Activated CD8-positive, alpha-beta T cell treated with anti-CD3 and anti-CD28 coated beads for 36 hours (primary cell): ENCODE measurements at places on chromosomes 12 and 14. TPM values are rescaled to one million over a fixed set of nuclear protein-coding genes. Genes with fewer than 3 reads are reported as not detected.
A peak's percentile ranks its signal among the peaks of the same experiment; 100 is the strongest.

Gene GCH1
- 35.4 TPM for total RNA-seq

GRCh38 chr12:21337453-21337852 lies 2.7 kb upstream of the SLCO1A2 start:
- no peak for DNase-seq
- no peaks in the 10 kb centered on the region for H3K36me3 ChIP-seq
- no peak overlapping the region for H3K27ac ChIP-seq

DNA sequence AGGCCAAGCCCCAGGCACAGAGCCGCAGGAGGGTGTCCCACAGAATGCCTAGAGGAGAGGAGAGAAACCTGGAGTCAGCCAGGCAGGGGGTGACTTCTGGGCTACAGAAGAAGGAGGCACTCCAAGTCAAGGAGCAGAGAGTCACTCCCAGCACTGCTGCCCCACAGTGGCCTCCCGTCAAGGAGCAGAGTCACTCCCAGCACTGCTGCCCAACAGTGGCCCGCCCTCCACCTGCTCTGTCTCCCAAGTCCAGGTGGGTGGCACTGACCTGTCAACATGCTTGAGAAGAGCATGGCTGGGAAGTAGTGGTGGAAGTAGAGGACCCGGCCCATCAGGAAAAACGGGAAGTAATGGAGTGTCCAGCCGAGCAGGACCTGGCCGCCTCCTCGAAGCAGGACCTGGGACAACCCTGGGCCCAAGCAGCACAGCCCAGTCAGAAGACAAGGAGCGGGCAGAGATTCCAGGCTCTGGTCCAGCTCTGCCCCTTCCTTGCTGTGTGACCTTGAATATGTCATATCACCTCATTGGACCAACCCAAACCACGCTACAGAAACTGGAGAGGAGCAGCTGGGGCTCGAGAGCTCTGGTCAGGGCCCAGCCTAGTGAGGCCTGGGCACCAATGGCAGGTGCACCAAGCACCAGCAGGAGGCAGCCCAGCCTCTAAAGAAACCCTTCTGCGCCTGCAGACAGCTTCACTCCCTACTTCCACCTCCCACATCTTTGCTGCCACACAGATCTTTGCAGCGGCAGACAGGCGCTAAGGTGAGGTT lies 7.6 kb upstream of the NGB start:
- peaks cover 2% of the 10 kb centered on the region for H3K36me3 ChIP-seq
- H3K27ac ChIP-seq = no peak overlapping the region
- no peak overlapping the region for H3K4me3 ChIP-seq
- no peaks in the 10 kb centered on the region for H3K27me3 ChIP-seq
- no peak for DNase-seq

- H3K27ac ChIP-seq = no peak overlapping the region
- H3K27me3 ChIP-seq = peaks cover 5% of the 10 kb centered on the region
- no peak for DNase-seq
- H3K4me3 ChIP-seq = no peak overlapping the region
- no peaks in the 10 kb centered on the region for H3K4me1 ChIP-seq
Measured at GRCh38 chr12:24909667-24910066, 39.2 kb downstream of the BCAT1 start.

DNA sequence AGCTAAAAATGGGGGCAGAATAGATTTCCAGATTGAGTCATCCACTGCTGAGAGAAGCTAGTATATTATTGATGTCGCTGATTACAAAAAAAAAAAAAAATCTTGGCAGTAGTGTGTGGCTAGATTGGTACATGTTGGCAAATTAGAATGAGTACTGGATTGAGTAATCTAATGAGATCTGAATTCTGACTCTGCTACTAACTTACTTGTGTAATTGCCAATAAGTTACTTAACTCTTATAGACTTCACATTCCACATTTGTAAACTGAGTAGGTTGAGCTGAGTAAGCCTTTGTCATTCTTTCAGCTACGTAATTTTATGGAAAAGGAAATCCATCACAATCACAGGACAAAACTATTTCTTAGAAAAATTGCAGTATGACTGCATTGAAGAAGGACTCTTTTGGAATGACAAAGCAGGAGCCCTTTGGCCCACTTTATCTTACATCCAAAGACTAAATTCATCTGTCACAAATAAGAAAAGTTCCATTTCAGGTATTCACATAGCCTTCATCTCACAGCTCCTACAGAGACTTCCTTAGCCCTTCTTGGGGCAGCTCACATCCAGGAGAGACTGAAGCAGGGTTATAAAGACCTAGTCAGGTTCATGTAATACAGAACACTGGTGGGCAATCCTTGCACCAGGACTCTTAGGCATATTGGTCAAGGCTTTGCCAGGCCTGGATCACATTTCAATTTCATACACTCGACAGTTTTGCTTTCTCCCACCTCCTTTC lies 197.3 kb upstream of the CPNE8 start:
- H3K27ac ChIP-seq = no peak overlapping the region
- no peaks in the 10 kb centered on the region for H3K27me3 ChIP-seq
- no peaks in the 10 kb centered on the region for H3K4me1 ChIP-seq
- no peak overlapping the region for H3K4me3 ChIP-seq

- H3K4me3 ChIP-seq = no peak overlapping the region
- no peak overlapping the region for H3K27ac ChIP-seq
- peaks cover 13% of the 10 kb centered on the region for H3K27me3 ChIP-seq
- no peaks in the 10 kb centered on the region for H3K36me3 ChIP-seq
- DNase-seq = no peak
Measured at GRCh38 chr12:26242683-26243082, 47.3 kb downstream of the SSPN start.

- H3K4me1 ChIP-seq = peaks cover 4% of the 10 kb centered on the region
- H3K27ac ChIP-seq = no peak overlapping the region
- DNase-seq = peak; percentile 67
- no peak overlapping the region for H3K4me3 ChIP-seq
- H3K36me3 ChIP-seq = peaks cover 1% of the 10 kb centered on the region
Measured at GRCh38 chr12:19572920-19573558, 133.7 kb downstream of the AEBP2 start.

DNA sequence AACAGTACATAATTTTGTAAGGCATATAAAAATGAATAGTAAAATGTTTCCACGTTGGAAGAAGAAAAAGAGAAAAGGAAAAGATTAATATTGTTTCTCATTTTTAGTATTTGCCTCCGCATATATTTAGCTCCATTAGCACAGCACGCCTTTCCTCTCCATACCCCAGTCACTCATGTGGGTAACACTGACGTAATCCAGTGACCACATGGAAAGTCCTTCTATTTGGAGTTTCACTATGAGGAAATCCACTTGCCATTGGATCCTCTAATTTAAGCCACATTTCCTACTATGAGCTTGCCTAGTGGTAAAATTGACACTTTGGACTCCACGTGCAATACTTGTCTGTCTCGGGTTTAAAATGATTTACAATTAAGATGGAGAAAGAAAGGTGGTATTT lies 5.7 kb upstream of the SLCO1A2 start:
- H3K4me1 ChIP-seq = peaks cover 3% of the 10 kb centered on the region
- H3K27me3 ChIP-seq = peaks cover 2% of the 10 kb centered on the region
- no peak for DNase-seq
- no peak overlapping the region for H3K4me3 ChIP-seq
- no peaks in the 10 kb centered on the region for H3K36me3 ChIP-seq
- no peak overlapping the region for H3K27ac ChIP-seq
